ENCODE measurements at places on chromosomes 2 and 18. TPM values are rescaled to one million over a fixed set of nuclear protein-coding genes. Genes with fewer than 3 reads are reported as not detected.

DNA sequence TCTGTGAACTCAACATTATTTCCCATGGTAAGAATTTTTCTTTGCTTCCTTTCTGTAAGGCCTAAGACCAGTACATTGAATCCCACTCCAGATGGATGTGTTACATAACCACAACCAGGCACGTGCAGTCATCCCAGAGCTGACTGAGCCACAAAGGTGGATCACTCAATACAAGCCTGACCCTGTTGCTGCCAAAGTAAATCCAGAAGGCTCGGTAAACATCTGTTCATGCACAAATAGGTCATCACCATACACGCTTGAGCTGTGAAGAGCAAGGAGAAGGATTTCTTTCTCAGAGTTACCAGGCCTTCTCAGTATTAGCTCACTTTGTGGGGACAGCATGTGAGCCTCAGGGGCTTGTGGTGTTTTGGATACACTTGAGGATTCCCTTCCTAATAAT is 791.4 kb upstream of the FANCL start:
- H3K36me3 ChIP-seq = no peaks in the 10 kb centered on the region
- H3K4me3 ChIP-seq = no peak overlapping the region
- DNase-seq = no peak
- no peaks in the 10 kb centered on the region for H3K27me3 ChIP-seq

DNA sequence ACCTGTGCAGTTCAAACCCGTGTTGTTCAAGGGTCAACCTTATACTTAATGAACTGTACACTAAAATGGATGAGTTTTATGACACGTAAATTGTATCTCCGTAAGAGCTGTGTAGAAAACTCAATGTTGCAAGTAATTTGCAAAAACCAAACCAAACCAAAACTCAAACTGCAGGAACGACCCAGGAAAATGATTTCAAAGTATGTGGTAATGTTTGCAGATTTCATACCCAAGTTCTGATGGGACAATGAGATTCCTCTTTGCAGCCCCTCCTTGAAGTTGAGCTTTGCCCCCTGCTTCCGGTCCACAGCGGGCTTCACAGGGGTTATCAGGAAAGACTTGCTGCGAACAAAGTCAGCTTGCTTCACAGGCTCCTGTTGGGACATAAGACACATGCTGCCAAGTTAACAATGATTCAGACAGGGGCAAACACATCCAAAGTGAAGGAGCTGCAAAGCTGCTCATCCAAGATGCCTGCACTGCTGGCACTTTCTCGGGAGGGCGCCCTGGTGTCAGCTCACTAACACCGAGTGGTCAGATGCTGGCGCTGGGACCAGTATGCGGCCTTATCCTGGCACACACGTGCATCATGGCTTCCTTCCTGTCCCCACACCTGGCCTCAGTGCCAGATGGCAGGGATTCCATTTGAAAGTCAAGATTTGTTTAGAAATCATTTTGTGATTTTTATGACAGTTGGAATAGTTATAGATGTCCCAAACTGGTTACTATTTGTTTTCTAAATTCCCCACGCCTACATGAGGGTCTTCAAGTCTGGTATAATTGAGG is 65.2 kb upstream of the MGAT4A start:
- peak overlapping the region; percentile 70 for H3K27ac ChIP-seq
- no peak overlapping the region for H3K4me3 ChIP-seq
- no peaks in the 10 kb centered on the region for H3K36me3 ChIP-seq
- no peaks in the 10 kb centered on the region for H3K4me1 ChIP-seq
- DNase-seq = no peak
- H3K27me3 ChIP-seq = no peaks in the 10 kb centered on the region

GRCh38 chr18:46096651-46097300 is 1.3 kb downstream of the ATP5F1A start:
- no peaks in the 10 kb centered on the region for H3K27me3 ChIP-seq
- peak overlapping the region; percentile 95 for H3K27ac ChIP-seq
- no peak for DNase-seq
- H3K4me1 ChIP-seq = peaks cover 8% of the 10 kb centered on the region

GRCh38 chr2:40450796-40451430 is 977 bp downstream of the SLC8A1 start:
- H3K27ac ChIP-seq = peak overlapping the region; percentile 73
- H3K36me3 ChIP-seq = no peaks in the 10 kb centered on the region
- no peaks in the 10 kb centered on the region for H3K4me1 ChIP-seq
- H3K27me3 ChIP-seq = peaks cover 22% of the 10 kb centered on the region
- H3K4me3 ChIP-seq = peak overlapping the region; percentile 57
- peak; percentile 51 for DNase-seq

GRCh38 chr2:235521844-235522243 is 28.0 kb downstream of the AGAP1 start:
- no peak for DNase-seq
- peak overlapping the region; percentile 37 for H3K27ac ChIP-seq
- no peaks in the 10 kb centered on the region for H3K27me3 ChIP-seq
- no peaks in the 10 kb centered on the region for H3K4me1 ChIP-seq

GRCh38 chr18:66168685-66169235 is 417.9 kb downstream of the CDH7 start:
- DNase-seq = no peak
- H3K4me3 ChIP-seq = no peak overlapping the region
- no peaks in the 10 kb centered on the region for H3K4me1 ChIP-seq

GRCh38 chr2:216257089-216257488 is 115.2 kb downstream of the MARCHF4 start:
- H3K4me3 ChIP-seq = no peak overlapping the region
- no peak overlapping the region for H3K27ac ChIP-seq
- no peaks in the 10 kb centered on the region for H3K36me3 ChIP-seq
- H3K4me1 ChIP-seq = no peaks in the 10 kb centered on the region

NTSR2 gene
- not detected for total RNA-seq

ARL5A gene
- 58.0 TPM for total RNA-seq

Data from left lung (tissue), 14 donors.